ENCODE measurements at places on chromosomes 1 and 21. TPM values are rescaled to one million over a fixed set of nuclear protein-coding genes. Genes with fewer than 3 reads are reported as not detected.

The CNST gene
- polyA plus RNA-seq: 35.0 TPM

The ZRANB2 gene
- polyA plus RNA-seq: 67.7 TPM

The OR2L8 gene
- not detected for polyA plus RNA-seq

The RNF223 gene
- polyA plus RNA-seq: not detected

The GJA5 gene
- 1.9 TPM for polyA plus RNA-seq
